ENCODE measurements at places on chromosomes 3 and 15.

DNA sequence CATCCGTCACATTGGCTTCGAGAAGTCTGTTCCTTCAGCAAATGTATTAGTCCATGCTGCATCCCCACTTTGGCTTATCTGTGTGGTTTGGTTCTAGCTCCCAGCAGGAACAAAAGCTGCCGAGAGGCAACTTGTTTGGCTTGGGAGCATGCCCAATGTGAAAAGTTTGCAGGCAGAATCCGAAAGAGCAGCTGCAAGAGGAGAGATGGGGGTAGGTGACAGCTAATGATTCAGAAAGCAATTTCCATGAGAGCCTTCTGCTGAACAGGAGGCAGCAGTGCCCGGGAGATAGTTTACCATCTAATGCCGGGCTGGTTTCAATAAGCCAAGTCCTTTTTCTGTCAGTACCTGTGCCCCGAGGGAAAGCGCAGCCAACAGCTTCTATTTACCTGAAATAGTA, 60.2 kb downstream of the GRM7 start:
- no peaks in the 10 kb centered on the region for H3K27me3 ChIP-seq
- no peaks in the 10 kb centered on the region for H3K36me3 ChIP-seq
- H3K4me3 ChIP-seq, result no peak overlapping the region
- H3K4me1 ChIP-seq, result no peaks in the 10 kb centered on the region
- DNase-seq, result no peak

GRCh38 chr3:125436921-125437320, 61.8 kb upstream of the ZNF148 start:
- no peaks in the 10 kb centered on the region for H3K4me1 ChIP-seq
- no peak overlapping the region for H3K4me3 ChIP-seq

- H3K27me3 ChIP-seq, result no peaks in the 10 kb centered on the region
- peaks cover 12% of the 10 kb centered on the region for H3K4me1 ChIP-seq
Observed at GRCh38 chr3:187269486-187269885, 22.1 kb downstream of the MASP1 start.

DNA sequence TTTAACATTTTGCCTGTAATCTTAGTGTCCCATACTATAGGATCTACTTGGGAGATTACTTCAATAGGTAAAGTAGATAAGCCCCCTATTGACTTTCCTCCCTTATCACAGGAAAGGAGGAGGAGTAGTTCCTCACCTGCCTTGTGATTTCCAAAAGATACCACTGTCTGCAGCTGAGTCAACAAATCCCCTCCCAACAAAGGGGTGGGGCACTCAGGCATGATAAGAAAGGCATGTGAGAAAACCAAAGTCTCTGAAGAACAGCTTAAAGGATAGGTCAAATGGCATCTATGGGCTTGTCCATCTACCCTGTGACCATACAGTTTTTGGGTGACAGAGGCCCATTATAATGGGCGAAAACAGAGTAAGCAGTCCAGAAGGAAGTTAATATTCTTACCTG, 71.3 kb upstream of the WNT7A start:
- no peaks in the 10 kb centered on the region for H3K36me3 ChIP-seq
- no peaks in the 10 kb centered on the region for H3K4me1 ChIP-seq
- H3K27ac ChIP-seq, result no peak overlapping the region
- no peaks in the 10 kb centered on the region for H3K27me3 ChIP-seq

GRCh38 chr3:171765511-171765887, 44.8 kb downstream of the PLD1 start:
- H3K27me3 ChIP-seq, result no peaks in the 10 kb centered on the region
- H3K36me3 ChIP-seq, result no peaks in the 10 kb centered on the region
- no peak overlapping the region for H3K27ac ChIP-seq
- peaks cover 24% of the 10 kb centered on the region for H3K4me1 ChIP-seq
- H3K4me3 ChIP-seq, result no peak overlapping the region
- DNase-seq, result no peak

- H3K4me1 ChIP-seq, result peaks cover 4% of the 10 kb centered on the region
- H3K27me3 ChIP-seq, result no peaks in the 10 kb centered on the region
- peak overlapping the region; percentile 67 for H3K27ac ChIP-seq
Observed at GRCh38 chr3:190092250-190092649, 28.4 kb downstream of the P3H2 start.

DNA sequence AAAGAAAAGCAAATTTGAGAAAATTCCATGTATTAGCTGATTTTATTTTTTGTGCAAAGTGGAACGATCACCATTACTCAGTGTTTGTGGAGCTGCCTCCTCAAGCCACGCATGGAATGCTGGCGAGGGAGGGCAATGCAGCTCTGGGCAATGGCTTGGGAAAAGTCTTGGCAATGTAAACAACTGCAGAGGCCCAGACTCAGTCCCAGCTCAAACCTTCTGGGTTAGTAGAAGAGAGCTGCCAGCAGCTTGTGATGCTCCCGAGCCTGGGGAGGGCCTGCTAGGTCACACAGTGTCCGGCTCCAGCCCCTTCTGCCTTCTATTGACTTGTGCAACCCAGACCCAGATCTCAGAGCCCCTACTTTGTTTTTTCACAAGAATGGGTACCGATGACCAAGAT, 4.3 kb downstream of the EPHB1 start:
- H3K4me3 ChIP-seq, result no peak overlapping the region
- H3K36me3 ChIP-seq, result no peaks in the 10 kb centered on the region
- H3K27ac ChIP-seq, result no peak overlapping the region
- no peaks in the 10 kb centered on the region for H3K27me3 ChIP-seq
- peaks cover 19% of the 10 kb centered on the region for H3K4me1 ChIP-seq

- H3K4me1 ChIP-seq, result no peaks in the 10 kb centered on the region
- DNase-seq, result no peak
- no peak overlapping the region for H3K4me3 ChIP-seq
Observed at GRCh38 chr3:184952671-184953070, 140.7 kb downstream of the VPS8 start.

GRCh38 chr3:184375747-184376461, 2.1 kb downstream of the THPO start:
- no peak overlapping the region for H3K4me3 ChIP-seq
- H3K27ac ChIP-seq, result no peak overlapping the region
- peaks cover 45% of the 10 kb centered on the region for H3K27me3 ChIP-seq
- no peak for DNase-seq

- H3K36me3 ChIP-seq, result no peaks in the 10 kb centered on the region
- no peaks in the 10 kb centered on the region for H3K4me1 ChIP-seq
- no peak overlapping the region for H3K4me3 ChIP-seq
- no peak overlapping the region for H3K27ac ChIP-seq
Observed at GRCh38 chr3:79947957-79948356, 180.2 kb upstream of the ROBO1 start.

DNA sequence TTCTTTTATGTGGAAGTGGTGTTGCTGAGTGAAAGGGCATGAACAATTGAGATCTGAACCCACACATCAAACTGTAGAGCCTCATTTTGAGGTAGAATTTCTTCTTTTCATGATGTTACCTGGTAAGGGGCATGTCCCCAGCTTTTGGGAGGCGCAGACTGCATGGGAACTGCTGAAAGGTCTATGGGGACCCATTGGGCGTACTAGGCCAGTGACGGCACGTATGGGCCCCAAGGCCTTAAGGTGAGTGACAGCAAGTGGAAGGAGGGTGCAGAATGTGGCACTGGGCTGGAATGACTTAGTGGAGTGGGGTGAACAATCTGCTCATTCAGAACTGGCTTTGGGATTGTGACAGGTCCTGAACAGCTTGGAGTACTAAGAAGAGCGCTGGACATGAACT, 123.6 kb upstream of the RGMA start:
- H3K4me1 ChIP-seq, result no peaks in the 10 kb centered on the region
- no peaks in the 10 kb centered on the region for H3K36me3 ChIP-seq
- H3K4me3 ChIP-seq, result no peak overlapping the region
- H3K27me3 ChIP-seq, result no peaks in the 10 kb centered on the region
- peak; percentile 80 for DNase-seq

DNA sequence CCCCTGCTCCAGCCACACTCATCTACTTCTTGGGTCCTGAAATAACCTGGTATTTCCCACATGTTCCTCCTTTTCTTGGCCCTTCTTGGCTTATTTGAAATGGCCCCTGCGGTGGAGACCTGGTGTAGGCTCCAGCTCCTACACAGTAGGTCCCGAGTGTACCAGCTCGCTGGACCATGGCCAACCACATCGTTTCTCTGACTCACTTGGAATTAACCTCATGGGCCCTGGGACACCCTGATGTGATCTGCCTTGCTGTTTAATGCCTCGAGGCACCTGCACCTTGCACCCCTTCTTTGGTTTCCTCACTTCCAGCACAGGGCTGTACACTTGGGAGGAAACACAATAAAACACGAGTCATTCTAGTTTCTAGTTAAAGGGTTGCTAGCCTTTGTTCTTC, 60.3 kb downstream of the FEM1B start:
- H3K36me3 ChIP-seq, result no peaks in the 10 kb centered on the region
- no peak overlapping the region for H3K4me3 ChIP-seq
- peaks cover 54% of the 10 kb centered on the region for H3K4me1 ChIP-seq
- no peak for DNase-seq

DNA sequence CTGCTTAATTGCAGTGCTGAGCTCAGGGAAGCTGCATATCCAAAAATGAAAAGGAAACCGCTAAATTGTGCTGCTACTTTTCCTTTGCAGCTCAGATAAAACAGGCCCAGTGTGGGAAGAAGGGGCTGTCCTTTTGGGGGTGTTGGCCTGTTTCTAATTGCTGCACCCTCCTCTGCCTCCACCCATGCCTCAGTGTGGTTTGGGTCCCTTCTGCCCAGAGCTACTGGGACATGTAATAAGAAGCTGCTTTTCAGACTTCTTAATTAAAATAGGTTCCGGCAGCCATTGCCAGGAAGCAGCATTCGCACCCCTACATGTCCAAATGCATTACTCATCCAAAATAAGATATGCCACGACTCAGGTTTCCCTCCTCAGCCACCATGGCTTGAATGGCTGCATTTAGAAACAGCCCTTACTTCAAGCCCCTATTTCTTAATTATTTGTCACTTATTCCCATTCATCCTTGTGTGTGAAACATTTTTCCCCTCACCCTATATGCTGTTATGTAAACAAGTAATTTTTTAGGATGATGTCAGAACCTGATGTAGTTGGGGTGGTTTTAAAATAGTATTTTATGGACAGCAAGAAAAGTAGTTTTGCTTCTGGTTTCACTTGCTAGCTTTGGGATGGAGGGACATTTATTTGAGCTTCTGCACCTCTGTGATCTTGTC, 235.9 kb upstream of the CTDSPL start:
- peak; percentile 88 for DNase-seq
- H3K36me3 ChIP-seq, result peaks cover 5% of the 10 kb centered on the region
- no peaks in the 10 kb centered on the region for H3K27me3 ChIP-seq
- no peak overlapping the region for H3K4me3 ChIP-seq

GRCh38 chr3:145882436-145882835, 278.5 kb downstream of the PLOD2 start:
- DNase-seq, result no peak
- H3K4me3 ChIP-seq, result no peak overlapping the region
- H3K36me3 ChIP-seq, result no peaks in the 10 kb centered on the region
- H3K4me1 ChIP-seq, result no peaks in the 10 kb centered on the region
- no peaks in the 10 kb centered on the region for H3K27me3 ChIP-seq

DNA sequence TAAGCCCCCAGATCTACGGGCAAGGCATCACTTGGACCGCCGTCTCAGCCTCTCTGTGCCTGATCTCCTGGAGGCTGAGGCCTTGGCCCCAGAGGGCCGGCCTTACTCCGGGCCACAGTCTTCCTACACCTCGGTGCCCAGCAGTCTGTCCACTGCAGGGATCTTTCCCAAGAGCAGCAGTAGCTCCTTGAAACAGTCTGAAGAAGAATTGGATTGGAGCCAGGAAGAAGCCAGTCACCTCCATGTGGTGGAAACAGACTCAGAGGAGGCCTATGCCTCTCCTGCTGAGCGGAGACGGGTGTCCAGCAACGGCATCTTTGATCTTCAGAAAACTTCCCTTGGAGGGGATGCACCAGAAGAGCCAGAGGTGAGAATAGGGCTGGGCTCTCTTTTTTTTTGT, 67.0 kb downstream of the MCTP2 start:
- no peaks in the 10 kb centered on the region for H3K4me1 ChIP-seq
- H3K27me3 ChIP-seq, result no peaks in the 10 kb centered on the region
- no peaks in the 10 kb centered on the region for H3K36me3 ChIP-seq

DNA sequence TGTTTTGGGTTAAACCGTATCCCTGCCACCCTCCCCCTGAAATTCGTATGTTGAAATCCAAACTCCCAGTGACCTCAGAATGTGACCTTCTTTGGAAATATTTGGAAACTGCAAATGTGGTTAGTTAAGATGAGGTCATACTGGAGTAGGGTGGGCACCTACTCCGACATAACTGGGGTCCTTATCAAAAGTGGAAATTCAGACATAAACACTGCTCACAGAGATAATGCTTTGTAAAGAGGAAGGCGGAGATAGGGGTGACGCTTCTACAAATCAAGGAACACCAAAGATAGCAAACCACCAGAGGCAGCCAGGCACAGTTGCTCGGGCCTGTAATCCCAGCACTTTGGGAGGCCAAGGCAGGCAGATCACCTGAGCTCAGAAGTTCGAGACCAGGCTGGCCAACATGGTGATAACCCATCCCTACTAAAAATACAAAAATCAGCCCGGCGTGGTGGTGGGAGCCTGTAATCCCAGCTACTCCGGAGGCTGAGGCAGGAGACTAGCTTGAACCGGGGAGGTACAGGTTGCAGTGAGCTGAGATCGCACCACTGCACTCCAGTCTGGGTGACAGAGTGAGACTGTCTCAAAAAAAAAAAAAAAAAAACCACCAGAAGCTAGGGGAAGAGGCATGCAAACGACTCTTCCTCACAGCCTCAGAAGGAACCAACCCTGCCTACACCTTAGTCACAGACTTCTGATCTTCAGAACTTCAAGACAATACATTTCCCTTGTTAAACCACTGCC, 51.1 kb upstream of the CHD2 start:
- H3K4me1 ChIP-seq, result peaks cover 8% of the 10 kb centered on the region
- no peak overlapping the region for H3K4me3 ChIP-seq
- no peaks in the 10 kb centered on the region for H3K36me3 ChIP-seq
- H3K27me3 ChIP-seq, result no peaks in the 10 kb centered on the region

DNA sequence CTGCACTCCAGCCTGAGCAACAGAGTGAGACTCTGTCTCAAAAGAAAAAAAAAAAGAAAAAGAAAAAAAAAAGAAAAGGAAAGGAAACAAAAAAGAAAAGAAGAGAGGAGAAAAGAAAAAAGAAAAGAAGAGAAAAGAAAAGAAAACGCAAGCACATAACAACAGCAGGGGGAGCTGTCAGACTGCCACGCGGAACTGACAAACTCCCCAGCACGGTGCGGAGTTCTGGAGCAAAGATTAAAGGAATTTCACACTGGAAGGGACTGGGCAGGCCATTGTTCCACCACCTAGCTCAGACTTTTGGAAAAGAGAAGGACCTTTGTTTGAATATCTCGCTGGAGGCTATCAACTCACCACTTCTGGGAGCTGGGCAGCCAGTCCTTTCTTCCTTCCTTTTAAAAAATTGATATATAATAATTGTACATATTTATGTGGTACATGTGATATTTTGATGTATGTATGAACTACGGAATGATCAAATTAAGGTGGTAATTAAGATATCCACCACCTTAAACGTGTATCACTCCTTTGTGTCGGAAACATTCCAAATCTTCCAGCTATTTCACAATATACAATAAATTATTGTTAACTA, 40.5 kb downstream of the DPPA2 start:
- H3K27ac ChIP-seq, result no peak overlapping the region
- no peak overlapping the region for H3K4me3 ChIP-seq
- no peaks in the 10 kb centered on the region for H3K36me3 ChIP-seq
- DNase-seq, result no peak
- H3K27me3 ChIP-seq, result no peaks in the 10 kb centered on the region

- H3K27me3 ChIP-seq, result no peaks in the 10 kb centered on the region
- no peak for DNase-seq
- H3K36me3 ChIP-seq, result no peaks in the 10 kb centered on the region
- peak overlapping the region; percentile 37 for H3K27ac ChIP-seq
- H3K4me3 ChIP-seq, result no peak overlapping the region
- H3K4me1 ChIP-seq, result peaks cover 10% of the 10 kb centered on the region
Observed at GRCh38 chr15:95557226-95558046, 773.1 kb upstream of the NR2F2 start.
